ENCODE measurements at places on chromosomes 5 and 9.

- peak; percentile 38 for DNase-seq
These were observed 112.7 kb downstream of the NR6A1 start for GRCh38 chr9:124658165-124659017.

DNA sequence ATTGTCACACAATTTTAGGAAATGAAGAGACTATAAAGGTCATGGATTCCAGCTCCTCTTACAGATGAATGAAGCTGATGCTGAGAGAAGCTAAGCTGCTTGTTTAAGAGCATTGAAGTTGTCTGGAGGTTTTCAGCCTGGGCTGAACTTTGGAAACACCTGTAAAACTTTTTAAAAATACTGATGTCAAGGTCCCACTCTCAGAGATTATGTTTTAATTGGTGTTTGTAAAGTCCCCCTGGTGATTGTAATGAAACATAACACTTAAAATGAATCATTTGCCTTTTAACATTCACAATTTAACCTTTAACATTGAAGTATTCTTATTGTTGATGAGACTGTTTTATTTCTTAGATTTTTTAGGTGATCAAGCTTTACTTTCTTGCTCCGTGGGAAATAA is 16.4 kb downstream of the RAD23B start:
- no peak for DNase-seq

GRCh38 chr9:26324786-26325443 is 567.7 kb downstream of the CAAP1 start:
- no peak for DNase-seq

DNA sequence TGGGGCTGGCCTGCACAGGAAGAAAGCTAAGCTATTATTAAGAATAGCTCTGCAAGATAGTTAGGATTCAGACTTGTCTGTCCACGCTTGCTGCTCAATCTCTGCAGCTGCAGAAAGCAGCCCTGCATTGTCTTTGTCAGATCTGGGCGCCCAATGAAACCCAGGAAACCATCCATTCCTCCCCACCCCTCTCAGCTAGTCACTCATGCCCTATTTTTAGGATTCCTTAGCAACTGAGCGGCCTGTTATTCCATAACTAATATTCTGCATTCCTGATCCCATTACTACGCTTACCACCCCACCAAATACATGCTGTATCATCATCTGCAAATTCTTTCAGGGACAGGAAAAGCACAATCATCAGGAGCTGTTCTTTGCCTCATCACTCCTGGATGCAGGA is 52.9 kb upstream of the APC start:
- DNase-seq: no peak

- DNase-seq: no peak
These were observed 19.2 kb upstream of the FGFR4 start for GRCh38 chr5:177067503-177067902.

DNA sequence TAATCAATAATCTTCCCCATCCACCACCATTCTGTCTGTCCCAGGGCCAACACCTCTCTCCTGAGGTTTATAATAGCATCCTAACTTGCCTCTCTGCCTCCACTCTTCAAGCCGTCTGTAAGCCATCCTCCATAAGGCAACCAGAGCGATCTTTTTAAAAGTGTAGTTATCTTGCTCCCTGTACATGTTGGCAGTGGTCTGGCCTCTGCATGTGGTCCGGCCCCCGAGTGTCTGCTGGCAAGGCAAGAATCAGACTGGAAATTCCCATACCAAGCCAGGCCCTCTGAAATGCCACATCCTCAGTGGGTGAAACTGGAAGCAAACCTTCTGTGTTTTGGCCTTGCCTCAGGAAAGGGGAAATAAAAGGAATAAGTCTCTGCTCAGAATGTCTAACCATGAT is 17.0 kb downstream of the TTLL11 start:
- no peak for DNase-seq

- DNase-seq: no peak
These were observed 12.2 kb upstream of the HMGCR start for GRCh38 chr5:75324791-75325190.

DNA sequence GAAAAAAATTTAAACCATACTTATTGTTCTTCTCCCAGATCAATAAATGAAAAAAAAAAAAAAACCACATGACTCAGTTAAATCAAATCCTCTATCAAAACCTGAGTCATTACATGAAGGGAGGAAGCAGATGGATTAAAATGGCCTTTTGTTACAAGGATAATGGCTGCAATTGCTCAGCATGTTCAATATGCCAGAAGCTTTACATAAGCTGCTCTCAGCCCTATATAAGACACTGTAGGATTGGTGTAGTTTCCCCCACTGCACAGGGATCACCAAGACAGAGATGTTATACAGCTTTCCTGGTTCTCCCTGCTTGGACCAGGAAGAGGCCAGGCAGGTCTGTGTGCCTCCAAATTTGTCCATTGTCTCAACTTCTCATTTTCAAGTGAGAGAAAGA is 101.6 kb upstream of the MAP1B start:
- no peak for DNase-seq

GRCh38 chr5:145345511-145346287 is 489.4 kb downstream of the PRELID2 start:
- no peak for DNase-seq

DNA sequence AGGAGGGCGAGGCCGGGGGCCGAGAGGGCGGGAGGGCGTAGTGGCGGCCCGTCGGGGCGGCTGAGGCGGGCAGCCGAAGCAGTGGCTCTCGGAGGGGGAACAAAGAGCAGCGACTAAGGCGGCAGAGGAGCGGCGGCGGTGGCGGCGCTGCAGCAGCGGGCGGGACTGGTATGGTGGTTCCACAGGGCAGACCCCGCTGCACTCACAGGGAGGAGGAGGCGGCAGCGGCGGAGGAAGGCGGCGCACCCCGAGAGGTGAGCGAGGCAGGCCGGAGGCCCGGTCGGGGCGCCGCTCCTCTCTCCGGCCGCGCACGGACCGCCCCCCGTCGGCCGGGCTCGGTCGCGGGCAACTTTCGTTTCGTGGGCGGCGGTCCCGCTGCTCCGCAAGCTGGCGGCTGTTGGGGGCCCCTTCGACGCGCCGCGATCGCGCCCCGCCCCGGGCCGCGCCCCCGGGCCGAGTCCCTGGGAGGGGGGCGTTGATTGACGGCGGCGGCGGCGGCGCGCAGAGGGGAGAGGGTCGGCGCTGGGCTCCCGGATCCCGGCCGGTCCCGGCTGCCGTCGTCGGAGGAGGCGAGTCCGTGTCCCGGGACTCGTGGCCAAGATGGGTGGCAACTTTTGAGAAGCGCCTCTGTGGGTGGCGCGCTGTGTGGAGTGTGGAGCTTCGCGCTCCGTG is 467 bp downstream of the CNOT6 start:
- no peak for DNase-seq

GRCh38 chr5:112848116-112848811 is 12.8 kb upstream of the SRP19 start:
- DNase-seq: peak; percentile 46

DNA sequence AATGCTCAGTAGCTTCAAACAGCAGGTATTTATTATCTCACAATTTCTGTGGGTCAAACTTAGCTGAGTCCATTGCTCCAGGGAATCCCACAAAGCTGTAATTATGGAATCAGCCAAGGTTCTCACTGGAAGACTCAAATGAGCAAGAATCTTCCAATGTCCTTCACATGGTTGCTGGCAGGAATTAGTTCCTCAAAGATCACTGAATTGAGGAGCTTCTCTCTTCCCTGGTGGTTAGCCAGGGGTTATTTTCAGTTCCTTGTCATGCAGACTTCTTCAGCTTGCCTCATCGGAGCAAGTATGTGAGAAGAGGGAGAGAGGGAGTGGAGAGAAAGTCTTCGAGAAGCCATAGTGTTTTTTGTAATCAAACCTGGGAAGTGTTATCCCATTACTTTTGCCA is 2331.9 kb downstream of the MAT2B start:
- DNase-seq: no peak

DNA sequence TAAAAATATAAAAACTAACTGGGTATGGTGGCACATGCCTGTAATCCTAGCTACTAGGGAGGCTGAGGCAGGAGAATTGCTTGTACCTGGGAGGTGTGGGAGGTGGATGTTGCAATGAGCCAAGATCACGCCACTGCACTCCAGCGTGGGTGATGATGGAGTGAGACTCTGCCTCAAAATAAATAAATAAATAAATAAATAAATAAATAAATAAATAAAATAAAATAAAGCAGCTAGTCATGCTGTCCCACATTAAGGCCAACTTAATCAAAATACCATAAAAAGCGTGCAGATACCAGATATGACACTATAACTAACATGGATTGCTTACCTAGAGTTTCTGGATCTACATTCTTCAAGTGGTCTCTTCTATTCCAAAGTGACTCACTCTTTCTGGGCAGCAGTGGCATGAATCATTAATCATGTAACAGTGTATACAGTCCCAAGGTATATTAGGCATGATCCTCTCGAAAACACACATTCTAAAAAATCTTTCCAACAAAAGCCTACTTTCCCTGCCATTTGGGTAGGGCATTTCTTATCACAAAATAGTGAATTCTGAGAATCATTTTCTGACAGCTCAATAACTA is 187.1 kb downstream of the ELAVL2 start:
- DNase-seq: no peak

DNA sequence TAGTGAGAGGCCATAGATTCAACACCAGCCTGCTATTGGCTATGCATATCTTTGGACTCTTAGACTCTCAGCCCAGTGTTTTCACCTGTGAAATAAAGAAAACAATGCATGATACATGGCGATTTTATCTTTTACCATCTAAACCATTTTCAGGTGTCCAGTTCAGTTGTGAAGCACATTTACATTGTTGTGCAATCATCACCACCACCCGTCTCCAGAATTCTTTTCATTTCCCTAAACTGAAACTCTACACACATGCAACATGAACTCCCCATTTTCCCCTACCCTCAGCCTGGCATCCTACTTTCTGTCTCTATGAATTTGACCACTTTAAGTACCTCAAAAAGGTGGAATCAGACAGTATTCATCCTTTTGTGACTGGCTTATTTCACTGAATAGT is 420.6 kb downstream of the MED10 start:
- DNase-seq: no peak

- DNase-seq: peak; percentile 68
These were observed 2.0 kb upstream of the TNFAIP8 start for GRCh38 chr5:119353686-119354366.

DNA sequence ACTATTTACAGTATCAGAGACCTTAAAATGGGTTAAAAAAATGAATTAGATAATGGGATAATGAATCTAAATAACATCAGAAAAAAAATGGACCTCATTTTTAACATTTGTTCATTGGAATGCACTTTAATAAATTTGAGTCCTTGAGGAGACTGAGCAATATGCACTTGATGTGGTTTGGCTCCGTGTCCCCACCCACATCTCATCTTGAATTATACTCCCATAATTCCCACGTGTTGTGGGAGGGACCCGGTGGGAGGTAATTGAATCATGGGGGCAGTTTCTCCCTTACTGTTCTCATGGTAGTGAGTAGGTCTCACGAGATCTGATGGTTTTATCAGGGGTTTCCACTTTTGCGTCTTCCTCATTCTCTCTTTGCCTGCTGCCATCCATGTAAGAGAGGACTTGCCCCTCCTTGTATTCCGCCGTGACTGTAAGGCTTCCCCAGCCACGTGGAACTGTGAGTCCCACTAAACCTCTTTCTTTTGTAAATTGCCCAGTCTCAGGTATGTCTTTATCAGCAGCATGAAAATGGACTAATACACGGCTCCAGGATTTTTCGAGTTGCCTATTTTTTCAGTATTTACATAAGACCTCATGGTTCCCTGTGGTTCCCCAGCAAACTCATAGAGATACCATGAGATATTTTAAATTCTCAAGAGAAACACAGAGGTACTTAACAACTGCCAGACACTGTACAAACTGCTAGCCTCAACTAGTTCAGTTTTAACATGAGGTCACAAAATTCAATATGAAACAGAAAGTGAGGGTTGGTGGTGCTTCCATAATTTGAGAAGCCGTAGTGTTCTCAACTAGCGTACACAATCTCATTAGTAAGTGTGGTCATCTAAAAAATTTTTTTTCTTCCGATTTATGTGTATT is 128.3 kb downstream of the TLE1 start:
- no peak for DNase-seq

- no peak for DNase-seq
These were observed 892 bp upstream of the TNC start for GRCh38 chr9:115118879-115119218.

DNA sequence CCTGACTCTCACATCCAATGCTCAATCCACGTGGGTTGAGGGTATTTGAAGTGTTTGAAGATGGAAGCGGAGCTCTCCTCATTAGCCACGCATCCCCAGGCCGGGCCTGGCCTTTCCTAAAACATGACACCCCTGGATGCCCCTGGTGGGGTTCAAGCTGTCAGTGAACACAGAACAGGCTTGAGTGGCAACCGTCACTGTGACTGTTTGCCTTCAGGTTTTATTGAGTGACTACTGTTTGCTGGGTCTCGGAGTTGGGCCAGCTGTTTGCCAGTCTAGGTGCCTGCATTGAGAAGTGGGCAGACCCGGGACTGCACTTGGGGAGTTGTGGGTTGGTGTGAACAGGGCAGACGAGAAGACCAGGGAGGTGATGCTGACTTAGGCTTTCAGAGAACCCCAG is 7.8 kb upstream of the OLFM1 start:
- DNase-seq: no peak

GRCh38 chr9:82882748-82883147 is 180.2 kb downstream of the RASEF start:
- no peak for DNase-seq

- DNase-seq: no peak
These were observed 56.2 kb upstream of the ANKRD33B start for GRCh38 chr5:10507575-10508096.

GRCh38 chr9:107222020-107222522 is 61.0 kb upstream of the RAD23B start:
- no peak for DNase-seq

GRCh38 chr9:9791611-9792010 is 821.2 kb downstream of the PTPRD start:
- no peak for DNase-seq

GRCh38 chr5:34673463-34674125 is 17.5 kb downstream of the RAI14 start:
- no peak for DNase-seq

GRCh38 chr5:174953871-174954270 is 229.5 kb downstream of the MSX2 start:
- DNase-seq: no peak

DNA sequence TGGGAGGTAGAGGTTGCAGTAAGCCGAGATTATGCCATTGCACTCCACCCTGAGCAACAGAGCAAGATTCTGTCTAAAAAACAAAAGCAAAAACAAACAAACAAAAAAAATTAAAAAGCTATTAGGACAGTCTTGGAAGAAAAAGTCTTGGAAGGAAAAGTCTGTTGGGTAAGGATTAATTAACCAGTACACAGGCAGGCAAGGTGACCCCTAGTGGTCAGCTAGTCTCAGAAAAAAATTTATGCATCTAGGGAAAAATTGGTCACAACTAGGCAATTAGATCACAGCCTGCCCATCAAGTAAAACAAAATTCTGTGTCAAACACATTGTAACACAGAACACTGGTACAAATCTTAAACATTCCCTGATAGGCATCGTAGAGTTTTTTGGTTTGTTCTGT is 6.7 kb upstream of the ANKRD18B start:
- DNase-seq: no peak

GRCh38 chr9:13993632-13994185 is 320.2 kb downstream of the NFIB start:
- no peak for DNase-seq

Data from GM06990 (cell line).